C1 segment of cervical spinal cord (tissue), 14 donors: ENCODE measurements at places on chromosomes 2 and 18.
A peak's percentile ranks its signal among the peaks of the same experiment; 100 is the strongest.

- no peak for DNase-seq
Observed at GRCh38 chr2:173457366-173457765, 102.7 kb downstream of the CDCA7 start.

DNA sequence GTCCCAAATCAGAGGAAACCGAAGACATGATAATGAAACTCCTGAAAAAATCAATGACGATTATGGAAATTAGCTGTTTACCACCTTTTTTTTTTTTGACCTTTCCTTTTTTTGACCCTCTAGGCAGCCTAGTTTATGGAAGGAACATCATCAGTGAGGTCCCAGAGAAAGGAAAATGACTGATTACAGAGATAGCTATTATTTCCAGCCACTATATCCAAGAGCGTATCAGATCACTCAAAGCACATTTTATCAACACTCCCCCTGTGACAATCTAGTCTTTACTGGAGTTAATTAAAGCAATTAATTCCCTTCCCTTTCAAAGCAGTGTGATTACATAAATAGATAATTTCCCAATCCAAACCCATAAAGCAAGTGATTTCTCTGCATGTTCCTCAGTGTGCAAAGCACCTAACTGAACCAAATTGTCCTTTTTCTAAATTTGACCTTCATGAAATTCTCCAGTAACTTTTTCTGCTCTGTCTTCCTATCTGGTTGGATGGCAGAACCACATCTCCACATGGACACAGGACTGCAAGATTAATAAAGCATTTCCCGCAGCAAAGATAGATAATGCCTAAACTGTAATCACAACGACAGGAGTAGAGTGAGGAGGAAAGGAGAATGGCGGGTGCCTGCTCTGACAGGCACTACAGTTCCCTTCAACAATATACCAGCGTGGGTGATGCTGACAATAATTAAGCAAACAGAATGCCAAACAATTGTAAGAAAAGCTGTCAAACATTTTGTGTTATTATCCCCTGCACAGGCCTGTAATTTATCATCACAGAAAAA, 194.4 kb downstream of the SLC8A1 start:
- DNase-seq, result no peak

DNA sequence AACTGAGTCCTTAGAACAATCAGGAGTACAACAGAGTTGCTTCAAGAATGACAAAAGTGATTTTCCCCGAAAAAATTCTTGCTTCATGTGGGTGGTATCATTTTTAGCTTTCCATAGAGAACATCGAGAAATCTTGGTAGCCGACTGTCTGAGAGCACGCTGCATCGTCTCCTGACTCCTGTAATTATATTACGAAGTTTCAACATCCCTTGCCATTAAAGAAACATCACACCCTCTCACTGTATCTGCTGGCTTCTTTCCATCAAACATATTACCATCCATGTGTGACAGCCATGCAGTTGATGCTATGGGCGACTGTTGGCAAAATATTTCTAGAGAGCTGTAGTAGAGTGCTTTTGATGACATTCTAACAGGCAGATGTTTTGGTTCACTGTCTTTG, 311.2 kb downstream of the CMPK2 start:
- DNase-seq, result no peak

- no peak for DNase-seq
Observed at GRCh38 chr18:48825101-48825745, 125.5 kb downstream of the SMAD7 start.

- peak; percentile 7 for DNase-seq
Observed at GRCh38 chr2:32825291-32825712, 121.5 kb upstream of the LTBP1 start.
